ENCODE measurements at places on chromosomes 4 and X. TPM values are rescaled to one million over a fixed set of nuclear protein-coding genes. Genes with fewer than 3 reads are reported as not detected.

Gene RTL3
- not detected for polyA plus RNA-seq

Gene PLP1
- polyA plus RNA-seq, result not detected

GRCh38 chr4:34193451-34194154 is 2050.7 kb downstream of the ARAP2 start:
- no peaks in the 10 kb centered on the region for H3K27me3 ChIP-seq
- H3K27ac ChIP-seq, result no peak overlapping the region
- peaks cover 16% of the 10 kb centered on the region for H3K4me1 ChIP-seq

DNA sequence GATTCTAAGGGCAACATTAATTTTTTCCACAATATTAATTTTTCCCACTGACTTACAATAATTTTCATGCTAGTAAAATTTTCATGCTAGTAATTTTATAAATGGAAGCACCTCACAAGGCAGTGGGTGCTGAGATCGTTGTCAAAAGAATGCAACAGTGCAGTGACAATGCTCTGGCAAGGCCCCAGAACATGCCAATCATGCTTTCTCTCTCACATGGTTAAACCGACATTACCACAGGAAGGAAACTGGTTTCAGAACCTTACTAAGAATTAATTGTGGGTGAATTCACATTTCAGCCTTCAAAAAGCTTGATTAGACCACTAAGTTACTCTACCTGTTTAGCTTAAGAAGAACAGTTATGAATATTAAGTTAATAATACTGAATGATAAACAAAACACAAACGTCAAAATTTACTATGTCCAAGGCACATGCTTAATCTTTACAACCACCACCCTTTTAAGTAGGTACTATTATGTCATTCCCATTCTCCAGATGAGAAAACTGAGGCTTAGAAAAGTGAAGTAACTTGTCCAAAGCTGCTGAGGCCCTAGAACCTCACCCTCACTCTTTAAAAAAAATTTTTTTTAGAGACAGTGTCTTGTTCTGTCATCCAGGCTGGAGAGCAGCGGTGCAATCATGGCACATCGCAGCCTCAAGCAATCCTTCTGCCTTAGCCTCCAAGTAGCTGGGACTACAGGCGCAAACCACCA is 10.0 kb upstream of the OPHN1 start:
- H3K27me3 ChIP-seq, result no peaks in the 10 kb centered on the region
- DNase-seq, result no peak
- H3K27ac ChIP-seq, result no peak overlapping the region
- H3K4me1 ChIP-seq, result peaks cover 2% of the 10 kb centered on the region

DNA sequence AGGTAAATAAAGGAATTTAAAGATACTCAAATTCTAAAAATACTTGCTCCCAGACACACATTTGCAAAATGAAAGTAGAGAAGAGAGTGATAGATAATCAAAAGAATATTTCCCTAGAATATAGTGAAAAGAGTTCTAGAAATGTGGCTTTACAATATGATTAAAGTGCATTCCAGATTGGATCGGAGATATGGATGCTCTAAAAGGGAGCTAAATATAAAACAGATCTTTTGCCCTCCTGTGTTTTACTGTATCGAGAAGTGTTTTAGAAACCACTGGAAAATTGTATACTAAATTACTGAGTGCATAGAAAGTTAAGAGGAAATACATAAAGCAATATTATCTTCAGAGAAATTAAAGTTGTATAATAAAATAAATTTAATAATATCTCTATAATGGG is 1392.0 kb downstream of the TECRL start:
- no peak overlapping the region for H3K4me3 ChIP-seq
- H3K36me3 ChIP-seq, result no peaks in the 10 kb centered on the region
- H3K27me3 ChIP-seq, result no peaks in the 10 kb centered on the region
- no peak overlapping the region for H3K27ac ChIP-seq
- no peak for DNase-seq

- no peaks in the 10 kb centered on the region for H3K36me3 ChIP-seq
- H3K4me1 ChIP-seq, result no peaks in the 10 kb centered on the region
- DNase-seq, result no peak
- H3K27ac ChIP-seq, result no peak overlapping the region
- H3K4me3 ChIP-seq, result no peak overlapping the region
Measured at GRCh38 chr4:40458109-40458508, 123.0 kb downstream of the CHRNA9 start.

DNA sequence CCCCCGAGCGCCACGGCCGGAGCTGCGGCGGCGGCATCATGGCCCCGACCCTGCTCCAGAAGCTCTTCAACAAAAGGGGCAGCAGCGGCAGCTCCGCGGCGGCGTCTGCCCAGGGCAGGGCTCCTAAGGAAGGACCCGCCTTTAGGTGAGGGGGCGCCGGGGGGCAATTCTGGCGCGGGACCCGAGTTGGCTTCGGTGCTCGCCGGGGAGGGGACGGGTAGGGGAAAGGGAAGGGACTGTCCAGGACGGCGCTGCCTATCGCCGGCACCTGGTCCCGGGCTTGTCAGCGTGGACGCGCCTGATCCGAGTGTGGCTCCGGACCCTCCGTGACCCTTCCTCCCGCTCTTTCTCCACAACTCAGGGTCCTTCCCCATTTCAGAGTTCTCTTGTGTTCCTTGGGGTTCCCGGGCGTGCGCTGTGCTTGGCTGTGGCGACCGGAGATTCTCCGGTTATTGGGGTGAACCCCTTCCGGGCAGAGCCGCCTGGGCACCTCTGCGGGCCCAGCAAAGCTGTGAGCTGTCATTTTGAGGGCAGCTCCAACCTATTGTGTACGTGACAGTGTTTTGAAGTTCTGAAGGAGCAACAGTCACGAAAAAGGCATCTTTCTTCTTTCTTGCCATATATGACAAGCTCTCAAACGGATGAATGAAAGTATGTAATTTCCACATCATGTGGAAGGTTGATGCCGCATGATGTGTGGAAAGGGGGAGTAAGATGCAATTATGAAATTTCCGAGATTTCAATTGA is 522 bp downstream of the FNIP2 start:
- peak overlapping the region; percentile 87 for H3K4me3 ChIP-seq
- H3K27ac ChIP-seq, result peak overlapping the region; percentile 47
- no peaks in the 10 kb centered on the region for H3K36me3 ChIP-seq

Measured in keratinocyte (primary cell).